ENCODE measurements at places on chromosomes 11 and 22. TPM values are rescaled to one million over a fixed set of nuclear protein-coding genes. Genes with fewer than 3 reads are reported as not detected.

Gene CRYBB3
- total RNA-seq, result not detected

Gene CRYBA4
- total RNA-seq, result not detected

Gene DEFB131B
- total RNA-seq, result not detected

Gene FXYD2
- not detected for total RNA-seq

Gene LRRC74B
- under 0.01 TPM for total RNA-seq

Gene TP53I11
- total RNA-seq, result 17.3 TPM

Gene TP53AIP1
- total RNA-seq, result not detected

Gene SLC16A8
- total RNA-seq, result not detected

Gene OR2AG2
- 0.28 TPM for total RNA-seq

Gene ZBTB16
- not detected for total RNA-seq

Gene CCDC134
- 7.5 TPM for total RNA-seq

Gene PRDM11
- 7.9 TPM for total RNA-seq

Gene TRIM51
- total RNA-seq, result not detected

Gene CALCB
- total RNA-seq, result not detected

Gene MYBPC3
- not detected for total RNA-seq

Measured in smooth muscle cell of the umbilical artery (primary cell).